ENCODE measurements at places on chromosomes 6 and 20. TPM values are rescaled to one million over a fixed set of nuclear protein-coding genes. Genes with fewer than 3 reads are reported as not detected.

The OVOL2 gene
- not detected for total RNA-seq

The ULBP3 gene
- 11.0 TPM for total RNA-seq

The EBF4 gene
- 0.19 TPM for total RNA-seq

- peak; percentile 43 for DNase-seq
These were observed 12.0 kb downstream of the STMN3 start for GRCh38 chr20:63641146-63641791.

The GPR6 gene
- not detected for total RNA-seq

DNA sequence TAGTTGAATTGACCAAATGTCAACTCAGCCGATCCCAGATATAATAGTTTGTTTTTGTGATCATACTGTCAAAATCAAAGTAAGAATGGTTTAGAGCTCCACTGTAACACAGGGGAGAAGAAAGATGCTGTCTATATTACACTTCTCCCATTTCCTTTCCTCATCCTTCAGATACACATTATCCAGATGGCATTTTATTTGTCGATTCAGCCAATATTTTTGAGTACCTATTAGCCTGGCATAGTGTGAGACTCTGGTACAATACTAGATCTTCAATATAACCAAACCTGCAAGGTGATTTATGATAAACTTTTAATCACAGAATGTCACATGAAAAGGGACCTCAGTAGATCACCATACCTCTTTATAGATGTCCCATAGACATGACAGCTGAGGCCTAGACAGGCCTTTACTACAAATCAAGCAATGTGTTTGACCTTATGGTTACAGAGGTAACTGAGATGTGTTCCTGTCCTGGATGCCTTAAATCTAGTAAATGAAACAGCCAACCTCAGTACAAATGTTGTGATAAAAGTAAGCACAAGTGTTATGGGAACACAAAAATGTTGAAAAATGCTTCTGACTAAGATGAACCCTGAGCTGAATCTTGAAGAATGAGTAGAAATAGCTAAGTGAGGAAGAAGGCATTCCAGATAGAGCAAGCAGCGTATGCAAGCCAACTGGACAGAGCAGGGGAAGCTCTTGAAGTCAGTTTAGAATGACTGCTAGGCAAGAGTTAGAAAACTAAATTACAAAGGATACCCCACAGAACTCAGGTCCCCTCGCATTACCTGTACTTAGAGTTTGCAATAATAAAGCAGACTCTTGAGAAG is 1.9 kb downstream of the FBXO9 start:
- no peak for DNase-seq

The VWA7 gene
- total RNA-seq: not detected

GRCh38 chr6:87784051-87784450 is 82.0 kb upstream of the AKIRIN2 start:
- no peak for DNase-seq

GRCh38 chr6:26660000-26660361 is 435 bp upstream of the ZNF322 start:
- DNase-seq: peak; percentile 26

The SYTL3 gene
- 13.8 TPM for total RNA-seq

GRCh38 chr20:37574199-37574890 is 46.7 kb upstream of the BLCAP start:
- no peak for DNase-seq

The PNLDC1 gene
- total RNA-seq: not detected

GRCh38 chr6:36692220-36692619 is 5.4 kb upstream of the RAB44 start:
- DNase-seq: no peak

DNA sequence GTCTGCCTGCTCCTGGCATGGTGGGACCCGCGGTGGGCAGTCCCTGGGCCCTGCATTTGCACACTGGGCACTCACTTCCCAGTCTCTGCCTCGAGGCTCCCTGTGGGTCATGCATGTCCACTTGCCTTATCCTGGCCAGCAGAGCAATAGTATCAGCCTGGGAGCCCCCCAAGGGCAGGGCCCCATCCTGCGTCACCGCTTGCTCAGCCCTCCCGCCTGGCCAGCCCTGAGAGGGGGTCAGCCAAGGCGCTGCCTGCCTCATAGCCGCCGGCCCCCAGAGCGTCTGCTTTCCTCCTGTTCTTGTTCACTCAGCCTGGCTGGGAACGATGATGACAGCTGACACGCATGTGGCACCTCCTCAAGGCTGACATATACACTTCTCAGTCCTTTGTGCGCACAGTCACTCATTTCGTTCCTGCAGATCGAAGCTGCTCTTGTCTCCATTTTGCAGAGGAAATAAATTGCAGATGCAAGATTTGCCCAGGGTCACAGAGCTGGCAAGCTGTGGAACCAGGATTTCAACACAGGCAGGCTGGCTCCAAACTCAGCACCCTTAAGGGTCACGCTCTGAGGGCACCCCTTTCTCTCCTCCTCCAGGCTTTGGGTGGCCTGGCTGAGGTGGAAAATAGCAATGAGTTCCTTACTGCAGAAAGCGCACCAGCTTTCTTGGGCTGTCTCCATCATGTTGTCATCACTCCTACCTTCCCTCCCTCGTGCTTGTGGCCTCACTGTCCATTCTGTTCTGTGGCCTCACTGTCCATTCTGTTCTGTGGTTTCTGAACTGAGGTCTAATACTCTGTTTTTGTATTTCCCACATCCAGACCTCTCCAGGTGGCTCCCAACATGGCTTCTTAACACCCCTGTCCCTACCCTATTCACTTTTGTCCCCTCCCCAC is 17.2 kb downstream of the KCNK17 start:
- DNase-seq: no peak

The IMPG1 gene
- not detected for total RNA-seq

The ASIP gene
- total RNA-seq: not detected

DNA sequence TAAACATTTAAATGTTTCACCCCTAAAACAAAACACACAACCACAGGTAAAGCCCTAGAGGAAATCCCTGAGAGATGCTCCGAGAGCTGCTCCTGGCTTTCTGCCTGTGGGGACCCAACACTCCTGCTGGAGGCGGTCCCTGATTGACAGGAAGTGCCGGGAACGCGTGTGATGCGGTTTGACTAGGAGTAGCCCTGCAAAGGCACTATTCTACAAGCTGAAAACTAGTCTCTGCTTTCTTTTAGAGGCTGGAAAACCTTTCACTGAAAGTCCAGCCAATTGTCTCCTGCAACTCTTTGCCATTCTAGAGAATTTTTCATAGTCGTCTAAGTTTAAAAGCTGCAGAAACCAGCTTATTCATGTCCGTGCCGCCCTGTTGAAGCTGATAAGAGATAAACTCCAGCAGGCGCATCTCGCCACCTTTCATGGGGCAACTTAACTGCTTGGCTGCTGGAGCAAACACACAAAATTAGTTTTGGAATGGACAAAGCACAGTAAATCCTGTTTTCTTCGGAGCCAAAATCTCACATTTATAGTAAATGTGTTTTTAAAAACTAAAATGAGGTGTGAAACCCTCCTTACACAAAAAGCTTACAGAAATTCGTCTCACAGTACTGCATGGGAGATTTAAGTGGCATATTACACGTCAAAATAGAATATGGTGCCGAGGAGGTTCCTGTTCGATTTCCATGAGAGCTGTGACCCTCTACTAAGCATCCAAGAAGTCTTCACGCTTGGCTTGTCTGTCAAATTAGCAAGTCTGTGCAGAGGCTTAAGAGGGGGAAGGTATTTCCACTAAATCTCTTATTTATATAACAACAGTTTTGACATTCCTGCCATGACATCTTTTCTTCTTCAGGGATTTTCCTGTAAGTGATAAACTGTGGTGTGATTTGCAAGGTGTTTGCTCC is 46.9 kb downstream of the DACT2 start:
- no peak for DNase-seq

DNA sequence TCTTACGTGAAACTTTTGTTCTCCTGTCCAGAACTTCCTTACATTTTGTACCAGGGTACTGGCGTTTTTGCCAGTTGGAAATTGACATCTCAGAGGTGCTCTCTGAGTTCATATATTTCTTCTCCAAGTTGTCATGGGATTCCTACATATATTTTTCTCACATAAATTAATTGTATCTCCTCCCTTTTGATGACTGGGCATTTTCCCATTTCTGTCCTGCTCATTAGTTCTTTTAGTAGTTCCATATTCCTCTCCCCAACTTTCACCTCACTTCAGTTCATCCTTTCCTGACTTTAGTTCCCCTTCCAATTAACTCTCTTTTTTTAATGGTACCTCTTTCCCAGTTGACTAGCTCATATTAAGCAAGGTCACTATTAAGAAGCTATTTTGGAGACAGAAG is 10.8 kb downstream of the ZKSCAN8 start:
- no peak for DNase-seq

DNA sequence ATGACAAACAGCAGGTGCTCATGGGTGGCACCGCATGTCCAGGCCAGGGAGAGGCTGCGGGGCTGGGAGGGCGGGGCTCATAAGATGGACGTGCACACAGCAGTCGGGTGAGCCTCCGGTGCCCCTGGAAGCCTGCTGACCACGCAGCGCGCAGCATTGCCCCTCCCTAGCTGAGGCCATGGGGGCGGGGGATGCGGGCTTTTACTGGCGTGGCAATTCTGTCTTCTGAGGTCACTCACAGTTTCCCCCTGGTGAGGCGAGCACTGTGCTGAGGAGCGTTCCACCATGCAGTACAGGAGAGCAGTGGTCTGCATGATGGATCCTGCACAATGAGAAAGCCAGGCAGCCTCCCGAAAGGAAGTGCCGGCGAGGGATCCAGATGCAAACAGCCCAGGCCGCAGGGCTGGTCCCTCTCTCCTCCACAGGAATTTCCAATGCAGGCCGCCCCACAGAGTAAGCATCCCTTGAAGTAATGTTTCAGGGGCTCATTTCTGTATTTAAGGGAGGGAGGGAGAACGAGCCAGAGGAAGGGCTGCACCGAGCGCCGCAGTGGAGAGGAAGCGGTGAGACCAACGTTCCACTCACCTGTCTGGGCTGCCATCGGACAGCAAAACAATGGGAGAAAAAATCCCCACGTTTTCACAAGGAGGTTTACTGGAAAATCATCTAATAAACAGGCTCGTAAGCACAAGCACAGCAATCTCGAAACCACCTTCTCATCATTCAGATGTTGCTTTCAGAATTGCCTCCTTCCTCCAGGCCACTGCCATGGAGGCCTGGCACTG is 56.0 kb downstream of the IRF4 start:
- DNase-seq: no peak

- DNase-seq: no peak
These were observed 18.4 kb downstream of the UBE3D start for GRCh38 chr6:83047065-83047754.
